Nephron progenitor cell (in vitro differentiated cells): ENCODE measurements at places on chromosomes 11 and 22.

DNA sequence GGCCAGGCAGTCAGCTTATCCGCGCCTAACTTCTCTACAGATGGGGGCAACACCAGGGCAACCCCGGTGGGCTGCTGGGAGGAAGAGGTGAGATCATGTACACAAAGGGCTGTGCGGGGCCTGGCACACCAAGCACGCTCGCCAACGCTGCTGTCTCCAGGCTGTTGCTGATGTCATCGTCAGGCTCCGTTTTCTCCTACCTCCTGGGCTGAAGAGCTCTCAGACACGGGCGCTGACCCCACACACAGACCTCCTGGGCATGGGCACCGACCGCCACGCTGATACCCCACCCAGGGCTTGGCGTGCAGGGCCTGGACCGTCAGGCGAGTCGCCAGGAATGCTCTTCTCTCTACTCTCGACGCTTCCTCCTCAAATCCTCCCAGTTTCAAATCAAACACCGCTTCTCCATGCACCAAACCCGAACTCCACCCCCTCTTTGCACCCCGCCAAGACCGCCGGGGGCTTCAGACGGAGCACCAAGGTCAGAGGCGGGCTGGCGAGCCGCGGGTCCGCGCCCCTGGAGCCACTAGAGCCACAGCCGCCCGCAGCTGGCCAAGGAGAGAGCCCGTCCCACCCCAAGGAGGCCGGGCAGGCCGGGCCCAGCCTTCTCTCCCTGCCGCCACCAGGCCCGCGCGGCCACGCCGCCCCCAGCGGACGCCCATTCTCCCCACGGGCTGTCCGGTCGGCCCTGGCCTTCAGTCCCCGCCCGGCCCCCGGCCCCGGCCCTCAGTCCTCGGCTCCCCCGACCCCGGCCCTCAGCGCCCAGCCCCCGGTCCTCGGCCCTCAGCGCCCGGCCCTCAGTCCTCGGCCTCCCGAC, 772 bp downstream of the SBF1 start:
- peak; percentile 57 for DNase-seq

GRCh38 chr11:69310351-69310750, 16.4 kb downstream of the MYEOV start:
- no peak for DNase-seq

DNA sequence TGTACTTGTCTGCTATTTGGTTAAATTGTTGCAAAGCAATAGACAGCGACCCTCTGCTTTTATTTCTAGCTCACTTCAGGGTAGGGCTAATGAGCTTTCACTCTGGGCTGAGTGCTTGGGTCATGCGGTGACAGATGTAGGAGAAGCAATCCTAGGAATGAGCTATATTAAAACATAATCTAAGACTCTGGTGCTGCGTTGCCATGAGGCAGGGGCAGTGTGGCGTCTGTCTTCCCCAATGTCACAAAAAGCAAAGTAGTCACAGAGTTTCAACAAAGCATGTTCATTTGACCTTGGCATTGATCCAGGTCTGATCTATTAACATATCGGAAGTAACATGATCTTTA, 55.5 kb upstream of the GRAMD1B start:
- DNase-seq, result no peak

DNA sequence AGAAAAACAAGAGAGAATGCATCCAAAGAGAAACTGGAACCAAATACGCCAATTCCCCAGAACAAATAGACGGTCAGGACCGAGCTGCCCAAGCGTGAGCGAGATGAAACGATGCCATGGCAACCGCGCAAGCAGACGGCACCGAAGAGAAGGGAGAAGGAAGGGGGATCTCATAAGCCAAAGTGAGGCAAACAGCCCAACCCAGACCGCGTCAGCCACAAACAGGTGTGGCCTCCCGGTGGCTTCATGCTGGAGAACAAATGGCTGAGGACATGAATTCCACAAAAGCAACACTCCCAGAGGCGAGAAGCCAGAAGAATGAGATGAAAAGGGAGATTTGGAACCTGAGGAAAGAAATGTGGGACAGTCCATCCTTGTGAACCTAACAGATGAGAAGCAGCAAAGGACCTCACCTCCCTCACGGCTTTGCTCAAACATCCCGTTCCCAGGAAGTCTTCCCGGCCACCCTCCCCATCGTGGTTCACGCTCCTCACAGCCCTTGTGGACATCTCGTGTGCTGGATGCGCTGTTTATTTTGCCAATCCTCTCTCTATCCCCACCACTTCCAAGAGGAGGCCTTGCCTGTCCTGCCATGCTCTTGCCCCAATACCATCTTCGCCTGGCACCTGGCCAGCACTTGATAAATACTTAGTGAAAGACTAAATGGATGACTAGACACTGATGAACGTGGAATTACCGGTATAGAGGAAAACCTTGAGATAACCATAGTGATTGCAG, 89.1 kb upstream of the RTL6 start:
- DNase-seq, result peak; percentile 45

GRCh38 chr11:12693479-12694182, 19.4 kb downstream of the TEAD1 start:
- DNase-seq, result no peak

DNA sequence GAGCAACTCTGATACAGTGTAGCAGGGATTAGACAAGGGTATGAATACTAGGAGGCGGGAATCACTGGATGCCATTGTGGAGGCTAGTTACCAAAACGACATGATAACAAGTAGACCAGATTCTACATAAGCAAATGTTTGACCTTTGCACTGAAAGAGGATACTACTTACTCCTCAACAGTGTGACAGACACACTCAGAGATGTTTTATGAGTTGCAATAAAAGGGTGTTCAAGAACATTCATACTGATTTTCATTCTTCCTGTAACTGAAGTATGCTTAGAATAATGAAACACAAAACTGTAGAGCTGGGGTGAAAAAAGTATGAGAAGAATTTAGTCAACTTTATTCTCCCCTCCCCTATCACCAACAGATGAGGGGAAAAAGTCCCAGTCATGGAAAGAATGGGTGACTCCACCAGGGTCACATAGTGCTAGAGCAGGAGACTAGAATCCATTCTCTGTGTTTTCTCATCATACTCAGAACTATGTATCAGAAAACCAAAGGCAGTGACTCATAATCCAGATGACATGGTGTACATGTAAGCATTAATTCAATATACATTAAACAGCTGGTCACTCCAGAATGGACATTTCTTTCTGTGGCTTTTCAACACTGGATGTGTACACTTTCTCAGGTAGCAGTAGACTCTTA, 32.8 kb downstream of the ARHGAP20 start:
- DNase-seq, result no peak

GRCh38 chr22:29479417-29480261, at the start of gene NEFH:
Gene NEFH, plus strand, starts transcription at chr22:29480218. Its CDS starts 45 bp downstream, at chr22:29480263.
- DNase-seq, result peak; percentile 41

DNA sequence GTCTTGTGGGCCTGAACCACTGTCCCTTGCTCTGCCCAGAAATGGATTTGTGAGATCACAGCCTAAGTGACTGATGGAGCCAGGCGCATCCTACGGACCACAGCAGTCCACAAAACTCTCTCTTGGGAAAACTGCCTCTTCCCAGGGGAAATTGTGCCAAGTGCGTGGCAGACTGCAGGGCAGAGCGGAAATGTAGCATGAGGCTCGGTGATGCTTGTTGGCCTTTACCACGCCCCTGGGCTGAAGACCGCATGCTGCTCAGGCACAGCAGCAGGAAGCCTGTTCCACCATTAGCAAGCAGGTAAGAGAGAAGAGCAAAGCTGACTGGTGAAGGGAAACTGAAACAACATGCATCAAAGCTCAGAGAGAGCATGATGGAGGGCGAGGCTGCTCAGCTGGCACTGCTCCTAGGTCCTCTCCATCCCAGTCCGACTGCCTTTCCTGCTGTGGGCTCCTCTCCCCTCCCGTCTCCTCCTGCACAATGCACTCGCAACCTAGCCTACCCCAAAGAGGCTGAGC, 26.5 kb upstream of the SCARF2 start:
- no peak for DNase-seq

GRCh38 chr11:130188585-130189347, 29.2 kb downstream of the ST14 start:
- no peak for DNase-seq

DNA sequence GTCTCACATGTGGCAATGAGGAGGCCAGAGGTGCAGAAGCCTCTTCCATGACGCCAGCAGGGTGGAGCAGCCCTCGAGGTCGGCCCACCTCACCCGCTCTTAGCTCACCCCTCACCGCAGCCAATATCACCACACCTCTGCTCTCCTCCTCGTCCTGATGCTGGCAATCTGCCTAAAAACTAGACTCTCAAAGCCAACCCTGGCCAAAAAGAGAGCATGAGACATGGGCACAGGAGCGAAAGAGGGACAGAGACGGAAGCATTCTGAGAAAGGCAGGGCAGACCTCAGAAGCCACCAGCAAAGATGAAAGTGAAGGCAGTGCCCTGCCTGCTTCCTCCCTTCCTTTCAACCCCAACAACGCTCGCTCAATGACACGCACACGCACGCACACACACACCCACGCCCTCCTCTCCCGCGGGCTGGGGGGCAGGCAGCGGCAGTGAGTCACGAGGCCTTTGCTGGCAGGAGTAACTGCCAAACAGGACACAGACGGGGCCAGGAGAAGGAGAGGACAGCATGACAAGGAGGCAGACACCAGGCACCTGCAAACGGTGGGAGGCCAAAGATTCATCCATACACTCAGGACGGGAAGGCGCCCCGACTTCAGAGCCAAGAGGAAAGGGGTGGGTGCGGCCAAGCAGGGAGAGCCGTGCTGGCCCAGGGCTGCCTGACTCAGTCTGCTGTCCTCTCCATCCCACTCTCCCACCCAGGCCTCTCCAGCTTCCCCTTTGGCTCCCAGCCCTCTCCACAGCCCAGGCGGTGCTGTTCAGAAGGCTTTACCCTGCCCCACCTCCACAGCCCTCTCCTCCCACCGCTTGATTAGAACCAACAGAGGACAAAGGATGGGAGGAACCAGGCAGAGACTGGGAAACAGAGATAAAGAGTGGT, 11.4 kb downstream of the IGSF9B start:
- no peak for DNase-seq

DNA sequence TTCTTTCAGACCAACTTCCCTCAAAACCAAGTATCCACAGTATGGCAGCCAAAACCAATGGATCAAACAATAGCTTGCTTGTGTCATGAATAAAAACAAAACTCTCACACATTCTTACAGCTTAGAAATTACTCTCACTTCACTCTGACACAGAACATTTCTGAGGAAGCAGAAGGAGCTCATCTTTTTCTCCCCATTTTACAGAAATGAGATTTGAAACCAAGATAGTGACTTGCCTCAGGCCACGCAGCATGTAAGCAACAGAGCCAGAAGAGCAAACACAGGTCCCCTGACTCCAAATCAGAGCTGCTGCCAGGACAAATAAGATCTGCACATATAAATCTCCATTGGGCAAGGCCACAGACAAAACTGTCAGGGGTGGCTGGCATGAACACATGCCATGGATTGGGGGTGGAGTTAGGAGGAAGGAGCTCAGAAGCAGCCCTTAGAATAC, 64.8 kb downstream of the RAB30 start:
- DNase-seq, result no peak

DNA sequence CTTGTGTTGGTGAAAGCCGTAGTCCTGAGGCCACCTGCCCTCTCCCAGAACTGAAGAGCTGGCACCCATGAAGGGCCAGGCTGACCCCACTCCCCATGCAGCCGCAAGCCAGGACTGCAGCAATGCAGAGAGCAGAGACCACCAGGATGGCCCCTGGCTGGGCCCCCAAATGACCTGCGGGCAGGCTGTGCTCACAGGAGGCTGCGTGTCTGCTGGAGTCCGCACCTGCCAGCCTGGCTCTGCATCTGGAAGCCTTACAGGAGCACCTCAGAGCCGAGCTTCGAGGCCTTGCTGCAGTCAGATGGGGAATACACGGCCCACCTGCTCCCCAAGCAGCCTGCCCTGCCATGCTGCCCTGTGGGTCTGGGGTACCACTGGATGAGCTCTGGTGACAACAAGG, 1336.8 kb downstream of the TBC1D22A start:
- no peak for DNase-seq

DNA sequence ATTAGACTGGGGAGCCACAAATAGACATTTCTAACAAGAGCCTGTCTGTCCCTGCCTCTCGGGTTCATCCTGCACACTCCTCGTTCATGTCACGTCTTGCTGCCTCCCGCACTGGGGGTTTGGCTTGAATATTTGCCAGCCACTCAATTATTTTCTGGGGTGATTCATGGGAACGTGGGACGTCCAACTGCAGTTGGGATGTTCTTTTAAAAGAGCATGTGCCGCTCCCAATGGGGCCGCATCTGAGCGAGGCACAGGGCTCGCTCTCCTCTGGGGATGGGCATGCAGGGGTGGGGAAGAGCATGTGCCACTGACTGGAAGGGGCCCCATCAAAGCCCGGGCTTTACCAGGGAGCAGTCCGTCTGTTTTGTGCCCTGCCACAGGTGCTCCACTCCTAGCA, 43.4 kb downstream of the PARVG start:
- no peak for DNase-seq

DNA sequence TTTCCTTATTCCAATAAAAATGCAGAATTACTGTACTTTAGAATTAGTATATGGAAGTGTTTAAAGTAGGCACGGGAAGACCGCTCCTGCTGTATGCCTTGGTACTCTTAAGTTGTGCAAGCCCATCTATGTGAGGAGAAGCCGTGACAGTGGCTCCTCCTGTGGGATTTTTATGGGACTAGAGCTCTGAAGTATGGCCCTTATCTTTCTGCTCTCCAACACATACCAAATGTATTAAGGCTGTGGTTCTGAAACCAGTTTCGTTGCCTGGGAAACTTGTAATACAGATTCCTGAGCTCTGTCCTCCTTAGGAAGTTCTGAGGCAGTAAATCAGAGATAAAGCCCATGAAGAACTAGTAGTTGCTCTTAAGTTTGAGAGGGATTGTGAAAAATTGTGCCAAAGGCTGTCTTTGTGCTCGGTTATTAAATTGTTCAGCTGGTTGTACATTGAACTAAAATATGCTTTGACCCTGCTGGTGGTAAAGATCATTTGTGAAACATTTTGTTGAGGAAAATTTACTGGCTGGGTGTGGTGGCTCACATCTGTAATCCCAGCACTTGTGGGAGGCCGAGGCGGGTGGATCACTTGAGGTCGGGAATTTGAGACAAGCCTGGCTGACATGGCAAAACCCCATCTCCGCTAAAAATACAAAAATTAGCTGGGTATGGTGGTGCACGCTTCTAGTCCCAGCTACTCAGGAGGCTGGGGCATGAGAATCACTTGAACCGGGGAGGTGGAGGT, 29.3 kb downstream of the RTN3 start:
- no peak for DNase-seq

GRCh38 chr22:50053861-50054260, 4.2 kb downstream of the TTLL8 start:
- no peak for DNase-seq

- DNase-seq, result no peak
Observed at GRCh38 chr11:127226380-127226779, 225.8 kb upstream of the KIRREL3 start.

GRCh38 chr11:96748639-96749370, 359.0 kb downstream of the JRKL start:
- no peak for DNase-seq

GRCh38 chr11:64994318-64994717, 2.5 kb downstream of the BATF2 start:
- no peak for DNase-seq

DNA sequence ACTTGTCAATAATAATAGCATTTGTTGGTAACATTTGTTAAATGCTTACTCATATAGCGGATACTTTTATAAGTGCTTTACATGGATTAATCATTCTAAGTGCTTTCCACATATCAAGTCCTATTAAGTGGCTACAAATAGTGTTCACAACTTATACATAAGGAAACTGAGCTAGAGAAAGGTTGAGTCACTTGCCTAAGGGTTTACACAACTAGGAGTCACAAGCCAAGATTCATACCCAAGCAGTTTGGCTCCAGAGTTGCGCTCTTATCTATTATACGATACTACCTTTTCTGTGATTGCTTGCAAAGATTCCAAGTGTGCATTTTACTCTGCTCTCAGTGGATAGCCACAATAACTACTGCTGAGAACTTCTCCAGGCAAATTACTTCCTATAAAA, 215.9 kb upstream of the CCDC90B start:
- no peak for DNase-seq
